ENCODE measurements at places on chromosomes 7 and 10.

DNA sequence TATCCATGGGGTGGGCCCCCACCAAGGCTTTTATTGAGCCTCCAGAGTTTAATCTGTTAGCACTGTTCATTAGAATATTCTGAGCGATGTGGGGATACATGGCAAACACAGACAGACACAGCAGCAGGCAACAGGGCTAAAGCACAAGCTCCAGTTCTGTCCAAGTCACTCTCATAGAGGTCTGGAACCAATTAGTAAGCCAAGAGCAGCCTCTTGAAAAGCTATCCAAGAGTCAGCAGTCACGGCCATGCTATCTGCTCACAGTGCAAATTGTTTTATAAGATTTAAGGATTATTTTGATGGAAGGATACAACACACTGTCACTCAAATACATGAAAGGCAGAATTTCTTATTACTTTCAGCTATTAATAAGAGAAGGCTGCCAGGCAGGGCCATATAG is 86.4 kb upstream of the DGKB start:
- DNase-seq: no peak

DNA sequence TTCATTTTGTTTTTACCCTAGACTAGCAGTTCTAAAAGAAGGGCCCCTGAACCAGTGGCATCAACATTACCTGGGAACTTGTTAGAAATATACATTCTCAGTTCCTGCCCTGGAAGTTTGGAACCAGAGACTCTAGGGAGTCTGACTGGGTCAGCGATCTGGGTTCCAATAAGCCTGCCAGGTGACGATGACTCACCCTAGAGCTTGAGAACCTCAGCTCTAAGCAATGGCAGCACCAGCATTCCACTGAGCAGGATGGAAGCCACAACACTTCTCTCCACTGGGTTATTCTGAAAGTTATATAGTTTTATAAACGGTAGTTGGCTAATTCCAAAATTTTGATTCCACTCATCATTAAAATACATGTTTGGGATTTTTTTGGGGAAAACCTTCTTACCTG is 97.0 kb upstream of the AMPH start:
- DNase-seq: no peak

GRCh38 chr10:101617824-101618568 is 29.9 kb downstream of the DPCD start:
- DNase-seq: no peak

DNA sequence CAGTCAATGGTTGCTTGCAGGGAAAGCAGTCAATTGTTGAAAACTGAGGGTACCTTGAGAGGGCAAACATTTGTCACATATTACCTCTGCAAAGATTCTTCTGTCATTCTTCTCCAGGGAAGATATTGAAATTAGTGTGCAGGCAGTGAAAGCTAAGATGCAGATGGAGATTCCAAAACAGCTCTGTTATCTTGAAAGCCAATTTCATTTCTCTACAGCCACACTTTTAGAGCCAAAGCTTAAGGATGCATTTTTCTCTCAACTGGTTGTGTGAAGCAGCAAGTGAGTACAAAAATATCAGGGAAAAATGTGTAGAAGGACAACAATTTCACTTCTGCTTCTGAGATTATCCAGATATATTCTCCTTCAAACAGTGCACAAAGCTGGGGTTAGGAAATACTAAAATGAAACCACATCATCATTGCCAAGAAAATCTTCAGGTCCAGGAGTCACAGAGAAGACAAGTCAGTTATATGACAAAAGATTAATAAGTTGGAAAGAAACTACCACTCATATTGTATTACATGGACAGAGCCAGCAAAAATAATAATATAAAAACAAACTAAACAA is 16.3 kb downstream of the SGMS1 start:
- no peak for DNase-seq

GRCh38 chr10:69769395-69769992 is 32.2 kb upstream of the COL13A1 start:
- DNase-seq: no peak

GRCh38 chr7:107501593-107501992 is 31.7 kb downstream of the GPR22 start:
- no peak for DNase-seq

DNA sequence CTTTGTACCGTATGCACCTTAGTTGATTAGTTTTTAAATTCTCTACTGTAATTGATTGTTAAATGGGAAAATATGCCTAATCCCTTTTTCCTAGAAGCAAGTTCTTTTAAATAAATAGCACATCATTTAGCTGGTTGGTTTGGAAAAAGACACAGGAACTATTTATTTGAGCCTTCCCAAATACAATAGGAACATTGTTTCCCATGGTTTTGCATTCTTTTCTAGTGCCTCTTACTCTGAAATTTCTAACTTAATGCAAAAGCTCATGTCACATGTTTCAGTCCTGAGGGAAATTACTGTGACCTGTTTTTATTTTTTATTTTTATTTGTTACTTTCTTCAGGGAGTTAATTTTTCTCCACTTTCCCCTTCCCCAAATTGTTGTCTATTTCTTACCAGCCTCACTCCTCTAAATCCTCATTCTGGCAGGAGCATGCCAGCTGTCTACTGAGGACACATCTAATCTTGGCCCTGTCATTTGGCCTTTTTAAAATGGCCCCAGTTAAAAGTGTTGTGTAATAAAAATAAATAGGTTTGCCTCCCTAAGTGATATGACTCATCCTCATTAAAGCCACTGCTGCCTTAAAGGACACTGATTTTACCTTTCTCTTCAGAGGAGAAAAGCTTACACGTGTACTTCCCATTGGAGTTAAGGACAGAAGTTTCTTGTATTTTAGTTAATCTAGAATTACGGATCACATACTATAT is 94.5 kb downstream of the PPP1R3A start:
- no peak for DNase-seq

GRCh38 chr10:122349758-122350369 is 24.6 kb upstream of the PLEKHA1 start:
- no peak for DNase-seq

GRCh38 chr10:35606430-35606829 is 1.3 kb downstream of the GJD4 start:
- DNase-seq: no peak

GRCh38 chr7:57404967-57405421 is 45.0 kb upstream of the ZNF716 start:
- DNase-seq: no peak

- no peak for DNase-seq
These were observed 55.0 kb downstream of the CDH23 start for GRCh38 chr10:71451754-71452153.

- no peak for DNase-seq
These were observed 26.9 kb downstream of the PRSS2 start for GRCh38 chr7:142797391-142798377.

GRCh38 chr7:82506702-82507101 is 63.1 kb upstream of the CACNA2D1 start:
- no peak for DNase-seq

DNA sequence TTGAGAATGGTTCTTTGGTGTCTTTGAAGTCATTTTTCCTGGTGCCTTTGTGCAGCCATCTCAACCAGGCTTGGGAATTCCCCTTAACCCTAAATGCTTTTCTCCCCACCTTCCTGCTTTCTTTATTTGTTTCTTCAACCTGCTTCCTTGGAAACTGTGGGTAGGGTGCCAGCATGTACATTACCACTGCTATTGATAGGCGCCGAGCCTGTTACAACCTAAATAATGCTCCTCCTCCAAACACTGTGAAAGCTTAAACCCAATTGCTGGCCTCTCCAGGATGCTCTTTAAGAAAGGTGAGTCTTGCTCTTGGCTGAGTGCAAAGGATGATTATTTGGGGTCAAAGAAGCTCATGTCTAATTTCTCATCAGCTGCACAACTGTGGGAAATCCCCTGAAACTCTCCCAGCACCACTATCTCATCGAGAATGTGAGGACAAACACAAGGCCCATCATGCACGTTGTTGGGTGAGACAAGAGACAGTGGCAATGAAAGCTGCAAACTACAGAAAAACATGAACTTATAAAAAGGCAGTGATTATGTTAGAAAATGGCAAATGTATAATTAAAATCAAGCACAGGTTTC is 285.5 kb upstream of the IGFBP3 start:
- no peak for DNase-seq

GRCh38 chr7:113268757-113269156 is 150.4 kb upstream of the SMIM30 start:
- DNase-seq: no peak

GRCh38 chr7:45704683-45705016 is 130.5 kb downstream of the ADCY1 start:
- DNase-seq: no peak

- no peak for DNase-seq
These were observed 7.8 kb upstream of the TARP start for GRCh38 chr7:38281266-38281665.

DNA sequence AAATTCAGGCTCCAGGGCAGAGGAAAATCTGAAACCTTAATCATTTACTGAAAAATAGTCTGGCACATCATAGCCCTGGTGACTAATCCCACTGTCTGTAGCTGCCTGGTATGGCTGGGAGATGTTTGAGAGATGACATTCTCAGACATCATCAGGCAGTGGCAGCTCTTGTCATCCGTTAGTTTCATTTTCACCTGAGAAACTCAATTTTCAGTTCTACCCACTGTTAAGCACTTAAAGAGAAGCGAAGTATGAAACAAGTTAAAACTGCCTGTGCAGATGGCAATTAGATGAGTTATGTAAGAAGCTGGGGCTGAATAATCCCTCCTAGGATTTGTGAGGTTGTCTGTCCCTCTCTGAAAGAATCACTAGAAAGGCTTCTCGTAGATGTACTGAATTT is 150.2 kb downstream of the NSUN6 start:
- no peak for DNase-seq

DNA sequence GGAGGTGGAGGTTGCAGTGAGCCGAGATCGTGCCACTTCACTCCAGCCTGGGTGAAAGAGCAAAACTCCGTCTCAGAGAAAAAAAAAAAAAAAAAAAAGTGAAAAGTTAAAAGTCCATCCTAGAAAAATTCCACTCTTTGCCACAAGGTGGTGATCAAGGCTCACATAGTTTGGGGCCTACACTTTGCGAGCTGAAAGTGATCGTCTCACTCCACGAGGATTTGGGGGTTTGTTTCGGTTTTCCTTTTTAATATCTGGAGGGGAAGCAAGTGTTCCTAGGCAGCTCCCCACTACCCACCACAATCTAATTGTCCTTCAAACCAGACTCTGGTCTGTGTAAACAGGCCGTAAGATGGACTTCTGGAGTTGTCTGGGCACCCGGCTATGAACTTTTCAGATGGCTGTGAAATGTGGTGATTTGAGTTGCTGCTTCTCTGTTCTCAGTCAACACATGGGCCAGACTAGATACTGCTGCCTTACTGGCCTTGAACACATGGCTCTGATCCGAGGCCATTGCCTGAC is 27.1 kb downstream of the PRLHR start:
- DNase-seq: peak; percentile 73

DNA sequence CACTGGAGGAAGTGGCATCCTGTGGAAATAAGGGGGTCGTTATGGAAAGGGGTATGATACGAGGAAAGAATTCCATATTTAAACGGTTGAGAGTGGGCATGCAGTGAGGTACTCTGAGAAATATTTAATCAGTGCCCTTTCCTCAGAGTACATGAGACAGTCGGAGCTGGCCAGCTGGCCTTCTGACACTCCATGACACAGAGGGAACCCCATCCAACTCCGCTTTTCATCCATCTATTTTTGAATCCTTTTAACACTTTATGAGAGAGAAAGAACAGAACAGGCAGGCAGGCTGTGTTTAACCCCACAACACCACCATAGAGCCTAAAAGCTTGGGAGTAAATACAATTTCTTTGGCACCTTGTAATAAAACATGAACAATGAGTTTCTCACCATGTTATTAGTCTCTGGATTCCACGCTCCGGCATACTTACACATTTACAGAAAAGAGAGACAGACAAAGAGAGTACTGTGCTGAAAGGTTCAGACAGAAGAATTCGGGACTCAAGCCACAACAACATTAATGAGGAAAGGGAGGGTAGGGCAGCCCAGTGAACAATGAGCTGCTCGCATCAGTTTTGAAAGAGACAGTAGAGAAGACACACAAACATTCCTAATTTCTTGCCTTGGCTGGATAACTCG is 124.2 kb upstream of the PDLIM1 start:
- DNase-seq: no peak

DNA sequence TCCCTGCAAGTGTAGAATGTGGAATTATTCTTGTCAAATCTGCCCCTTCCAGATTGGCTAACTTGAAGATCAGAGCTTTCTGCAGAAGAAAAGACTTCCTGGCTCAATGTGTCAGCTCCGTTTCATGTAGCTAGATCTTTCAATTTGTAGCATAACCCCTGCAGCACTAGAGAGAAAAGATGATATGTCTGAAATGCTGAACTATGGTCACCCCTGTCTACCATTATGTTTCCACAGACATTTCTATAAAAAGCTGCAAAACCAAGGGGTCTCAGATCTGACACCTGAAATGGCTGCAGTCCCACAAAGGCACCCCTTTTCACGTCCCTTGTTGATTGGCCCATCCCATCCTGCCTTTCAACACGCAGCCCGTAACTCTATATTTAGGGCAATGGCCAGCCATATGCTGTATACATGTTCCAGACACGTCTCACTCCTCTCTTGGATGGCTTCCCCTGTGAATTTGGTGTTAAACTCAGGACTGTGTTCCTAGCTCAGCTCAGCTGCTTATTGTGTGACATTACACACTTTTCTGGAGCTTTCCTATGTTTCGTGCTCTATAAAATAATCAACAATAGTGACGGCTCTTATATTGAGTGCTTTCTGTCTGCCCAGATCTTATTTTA is 648.6 kb upstream of the CELF2 start:
- DNase-seq: no peak

GRCh38 chr7:84194484-84195271 is at the start of gene SEMA3A:
TSS of gene SEMA3A (minus strand) at chr7:84194789. CDS start at chr7:84194586, 203 bp downstream.
- no peak for DNase-seq

- DNase-seq: no peak
These were observed 49.2 kb downstream of the ODAD2 start for GRCh38 chr10:27949528-27950241.

All from stimulated activated effector memory CD8-positive, alpha-beta T cell treated with anti-CD3 and anti-CD28 coated beads, Interleukin-12 subunit alpha, Interleukin-12 subunit beta, amount 100 ng/mL, for 72 hours (primary cell).